ENCODE measurements at places on chromosomes 5 and 9.

DNA sequence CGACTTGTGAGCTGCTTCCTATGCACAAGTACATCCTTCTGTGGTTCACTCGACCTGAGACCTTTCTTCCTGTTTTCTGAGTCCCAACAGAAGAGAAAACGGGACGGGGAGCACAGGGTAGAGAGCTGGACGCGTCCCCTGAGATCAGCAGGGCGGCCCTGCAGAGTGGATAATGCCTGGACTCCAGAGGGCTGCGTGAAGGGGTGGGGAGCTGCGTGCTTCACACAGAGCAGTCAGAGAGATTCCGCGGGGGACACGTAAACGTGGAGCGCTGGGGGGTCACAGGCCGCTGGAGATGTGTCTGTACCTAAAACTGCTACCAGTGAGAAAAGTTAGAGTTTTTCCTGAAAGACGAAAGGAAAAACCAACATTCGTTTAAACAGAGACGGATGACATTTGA is 46.3 kb downstream of the HSD17B3 start:
- no peak for DNase-seq

DNA sequence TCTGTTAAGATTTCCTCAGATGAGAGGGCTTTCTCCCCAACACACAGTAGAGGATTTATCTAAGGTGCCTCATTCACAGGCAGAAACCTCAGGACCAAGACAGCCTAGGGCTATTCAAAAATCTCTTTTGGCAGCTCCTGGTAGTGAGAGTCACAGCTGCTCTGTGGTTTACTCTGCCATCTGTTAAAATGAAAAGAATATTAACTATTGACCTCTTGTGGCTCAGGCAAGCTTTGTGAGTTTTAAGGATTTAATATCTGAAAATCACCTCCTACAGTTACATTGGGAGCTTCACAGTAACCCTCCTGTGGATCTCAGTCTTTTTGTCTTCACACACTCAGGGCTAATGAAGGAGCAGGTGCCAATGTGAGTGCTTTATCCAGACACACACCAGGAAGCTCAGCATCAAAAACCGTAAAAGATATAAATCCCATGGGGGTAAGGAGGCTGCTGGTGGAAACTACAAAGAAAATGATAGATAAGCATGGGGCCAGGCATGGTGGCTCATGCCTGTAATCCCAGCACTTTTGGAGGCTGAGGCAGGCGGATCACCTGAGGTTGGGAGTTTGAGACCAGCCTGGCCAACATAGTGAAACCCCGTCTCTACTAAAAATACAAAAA is 29.7 kb downstream of the PPP1R2B start:
- no peak for DNase-seq

DNA sequence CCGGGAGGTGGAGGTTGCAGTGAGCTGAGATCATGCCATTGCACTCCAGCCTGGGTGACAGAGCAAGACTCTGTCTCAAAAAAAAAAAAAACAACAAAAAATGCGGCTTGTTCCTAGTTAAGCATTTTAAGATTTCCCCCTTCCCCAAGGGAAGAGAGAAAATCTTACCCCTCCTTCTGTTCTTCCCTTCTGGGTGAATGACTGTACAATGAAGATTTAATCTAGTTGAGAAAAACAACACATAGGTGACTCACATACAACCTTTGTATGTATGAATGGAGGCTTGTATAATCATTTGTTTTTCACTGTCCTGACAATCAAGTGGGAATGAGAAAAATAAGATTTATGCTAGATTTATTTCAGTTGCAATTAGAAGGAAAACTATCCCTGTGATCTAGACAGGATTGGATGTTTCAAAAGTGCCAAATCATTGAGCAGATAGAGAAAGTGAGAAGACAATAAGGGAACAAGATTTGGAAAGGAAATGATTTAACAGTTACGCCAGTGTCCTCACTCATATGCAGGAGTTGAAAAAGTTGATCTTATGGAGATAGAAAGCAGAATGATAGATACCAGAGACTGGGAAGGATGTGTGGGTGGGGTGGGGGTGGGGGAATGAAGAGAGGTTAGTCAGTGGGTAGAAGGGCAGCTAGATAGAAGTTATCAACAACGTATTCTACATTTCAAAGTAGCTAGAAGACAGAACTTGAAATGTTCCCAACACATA is 16.7 kb downstream of the GDA start:
- DNase-seq = no peak

DNA sequence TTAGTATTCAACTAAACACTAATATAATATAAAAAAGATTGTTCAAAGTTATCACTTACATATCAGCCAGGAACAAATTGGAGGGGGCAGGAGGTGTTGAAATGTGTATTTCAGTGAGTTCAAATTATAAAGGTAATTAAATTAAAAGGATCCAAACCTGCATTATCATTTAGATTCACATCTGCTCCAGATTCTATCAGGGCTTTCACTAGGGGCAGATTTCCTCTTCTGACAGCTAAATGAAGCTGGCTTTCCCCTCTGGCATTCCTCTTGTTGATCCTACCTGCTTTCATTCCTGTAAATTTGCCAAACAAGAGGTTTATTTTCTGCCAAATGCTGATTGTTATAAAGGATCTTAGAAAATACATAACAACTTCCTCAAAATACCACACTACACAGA is 86.3 kb upstream of the GCNT4 start:
- DNase-seq = no peak

GRCh38 chr5:82165740-82166530 is 112.2 kb downstream of the RPS23 start:
- no peak for DNase-seq

GRCh38 chr5:68821056-68821455 is 272.8 kb upstream of the SLC30A5 start:
- no peak for DNase-seq

- DNase-seq = no peak
Measured at GRCh38 chr9:33136721-33137670, 30.1 kb downstream of the B4GALT1 start.

DNA sequence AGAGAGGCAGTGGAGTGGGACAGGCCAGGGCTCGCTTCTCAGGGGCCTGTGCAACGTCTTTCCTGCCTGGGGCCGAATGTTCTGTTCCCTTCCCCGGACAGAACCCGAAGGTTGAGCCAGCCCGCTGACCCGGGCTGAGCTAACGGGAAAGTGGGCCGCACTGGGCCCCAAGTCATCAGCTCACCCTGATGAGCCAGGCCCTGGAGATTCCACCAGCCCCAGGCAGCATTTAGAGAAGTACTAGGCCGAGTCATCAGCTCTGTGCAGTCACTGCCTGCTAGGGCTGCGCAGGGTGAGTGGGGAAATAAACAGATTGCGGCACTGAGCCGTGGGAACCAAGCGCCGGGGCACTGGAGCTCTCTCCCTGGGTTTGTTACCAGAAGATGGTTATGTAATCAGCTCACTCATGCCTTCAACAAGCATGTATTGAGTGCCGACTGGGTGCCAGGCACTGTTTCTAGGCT is 29.1 kb upstream of the DUSP1 start:
- no peak for DNase-seq

DNA sequence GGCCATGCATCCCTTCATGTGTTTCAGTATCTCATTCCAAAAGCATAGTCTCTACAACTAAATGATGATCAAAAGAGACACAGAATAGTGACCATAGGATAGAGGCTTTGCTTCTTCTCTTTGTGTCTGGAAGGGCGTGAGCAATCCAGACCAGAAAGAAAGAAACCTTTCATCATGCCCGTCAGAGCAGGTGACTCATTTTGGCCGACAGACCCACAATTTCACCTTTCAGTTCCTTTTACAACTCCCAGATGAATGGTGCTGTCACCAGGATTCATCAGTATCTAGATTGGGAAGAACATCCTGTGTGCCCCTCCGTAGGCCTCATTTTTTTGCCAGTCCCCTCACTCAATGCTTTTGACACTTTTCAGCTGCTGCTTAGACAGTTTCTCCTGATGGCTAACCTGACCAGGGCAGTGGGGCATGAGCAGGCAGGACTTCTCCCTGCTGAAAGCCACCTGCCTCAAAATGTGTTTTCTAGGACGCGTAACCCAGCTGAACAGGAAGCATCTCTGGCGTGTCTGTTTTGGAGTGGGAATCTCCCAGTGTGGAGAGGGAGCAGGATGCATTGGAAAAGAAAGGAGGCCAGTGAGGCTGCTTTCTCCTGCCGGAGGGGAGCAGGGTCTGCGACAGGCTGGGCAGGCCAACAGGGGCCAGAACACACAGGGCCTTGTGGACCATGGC is 21.2 kb downstream of the ABLIM3 start:
- no peak for DNase-seq

- no peak for DNase-seq
Measured at GRCh38 chr5:854966-855743, 4.4 kb upstream of the ZDHHC11 start.

DNA sequence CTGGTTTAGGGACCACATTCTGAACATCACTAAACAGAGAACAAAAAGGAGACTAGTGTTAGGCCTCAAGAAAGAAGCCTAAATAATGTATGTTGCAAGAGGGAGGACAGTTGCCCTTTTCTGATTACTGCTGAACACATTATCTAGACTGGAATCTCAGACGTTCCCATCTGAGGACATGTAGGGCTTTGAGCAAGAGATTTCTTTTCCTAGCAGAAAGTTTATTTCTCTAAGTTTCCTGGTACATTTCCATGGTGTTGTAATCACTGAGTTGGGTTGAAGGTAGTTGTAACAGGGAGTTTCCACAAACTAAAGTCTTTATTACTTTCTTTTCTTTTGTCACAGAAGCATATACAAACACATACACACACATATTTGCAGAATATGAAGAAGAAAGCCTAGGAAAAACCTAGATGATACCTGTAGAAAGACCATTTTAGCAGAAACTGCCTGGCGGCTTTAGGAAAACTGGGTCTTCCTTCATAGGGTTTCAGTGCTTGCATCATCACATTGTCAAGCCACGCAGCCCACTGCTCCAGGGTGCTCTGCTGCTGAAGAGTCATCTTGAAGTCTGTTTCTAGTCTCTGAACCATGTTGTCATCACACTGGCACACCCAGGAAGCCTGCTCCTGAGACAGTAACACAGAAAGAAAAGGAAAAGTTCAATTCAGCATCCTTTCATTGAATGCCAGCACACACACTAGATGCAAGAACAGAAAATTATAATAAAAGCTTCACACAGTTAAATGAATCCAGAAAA is 269.1 kb downstream of the RFX3 start:
- DNase-seq = no peak

DNA sequence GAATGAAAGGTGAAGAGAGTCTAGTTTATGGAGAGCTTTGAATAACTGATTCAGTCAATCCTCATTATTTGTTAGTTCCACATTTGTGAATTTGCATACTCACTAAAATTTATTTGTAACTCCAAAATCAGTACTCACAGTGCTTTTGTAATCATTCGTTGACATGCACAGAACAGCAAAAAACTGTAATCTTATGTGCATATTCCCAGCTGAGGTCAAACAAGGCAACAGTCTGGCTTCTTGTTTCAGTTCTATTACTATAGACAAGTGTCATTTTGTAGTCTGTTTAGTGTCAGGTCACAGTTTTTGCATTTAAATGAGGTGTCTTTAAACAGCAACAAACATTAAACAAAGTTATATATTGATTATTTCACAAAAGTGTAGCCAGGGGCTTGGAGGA is 142.5 kb downstream of the RNF180 start:
- DNase-seq = no peak

- DNase-seq = no peak
Measured at GRCh38 chr9:119375892-119376291, 6.7 kb upstream of the BRINP1 start.

DNA sequence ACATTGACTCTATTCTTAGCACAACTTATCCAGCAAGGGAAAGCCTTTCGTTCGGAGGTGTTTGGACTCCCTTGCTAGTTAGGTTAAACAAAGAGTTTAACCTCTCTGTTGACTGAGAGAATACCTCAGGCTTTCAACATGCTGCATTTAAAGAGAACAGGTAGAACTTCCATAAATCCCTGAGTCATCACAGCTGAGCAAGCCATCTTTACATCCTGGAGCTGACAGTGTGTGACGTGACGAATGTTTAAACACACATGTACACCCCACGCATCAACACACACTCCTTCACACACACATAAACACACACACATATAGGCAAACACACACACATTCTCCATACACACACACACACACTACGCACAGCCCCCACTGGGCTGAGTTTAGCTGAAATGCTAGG is 152.8 kb downstream of the ADAMTS12 start:
- no peak for DNase-seq

DNA sequence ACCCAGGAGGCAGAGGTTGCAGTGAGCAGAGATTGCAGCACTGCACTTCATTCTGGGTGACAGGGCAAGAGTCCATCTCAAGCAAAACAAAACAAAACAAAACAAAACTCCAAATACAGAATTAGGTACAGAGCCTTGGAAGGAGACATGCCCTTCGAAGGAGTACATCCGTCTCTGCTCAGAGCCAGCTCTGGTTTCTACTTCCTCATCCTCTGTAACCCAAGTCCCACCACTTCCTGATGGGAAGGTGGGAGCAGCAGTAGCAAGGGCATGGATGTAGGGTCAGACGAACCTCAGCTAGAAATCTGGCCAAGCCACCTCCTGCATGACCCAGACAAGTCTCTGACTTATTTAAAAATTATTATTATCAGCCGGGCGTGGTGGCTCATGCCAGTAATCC is 16.5 kb upstream of the STXBP1 start:
- DNase-seq = no peak

- DNase-seq = no peak
Measured at GRCh38 chr5:36854402-36855140, 22.0 kb upstream of the NIPBL start.

GRCh38 chr5:41924872-41925554 is at the start of gene FBXO4:
Gene FBXO4 (plus strand): TSS chr5:41925281. CDS start chr5:41925310, 29 bp downstream.
- peak; percentile 81 for DNase-seq

GRCh38 chr9:10112070-10112469 is 500.7 kb downstream of the PTPRD start:
- DNase-seq = no peak

DNA sequence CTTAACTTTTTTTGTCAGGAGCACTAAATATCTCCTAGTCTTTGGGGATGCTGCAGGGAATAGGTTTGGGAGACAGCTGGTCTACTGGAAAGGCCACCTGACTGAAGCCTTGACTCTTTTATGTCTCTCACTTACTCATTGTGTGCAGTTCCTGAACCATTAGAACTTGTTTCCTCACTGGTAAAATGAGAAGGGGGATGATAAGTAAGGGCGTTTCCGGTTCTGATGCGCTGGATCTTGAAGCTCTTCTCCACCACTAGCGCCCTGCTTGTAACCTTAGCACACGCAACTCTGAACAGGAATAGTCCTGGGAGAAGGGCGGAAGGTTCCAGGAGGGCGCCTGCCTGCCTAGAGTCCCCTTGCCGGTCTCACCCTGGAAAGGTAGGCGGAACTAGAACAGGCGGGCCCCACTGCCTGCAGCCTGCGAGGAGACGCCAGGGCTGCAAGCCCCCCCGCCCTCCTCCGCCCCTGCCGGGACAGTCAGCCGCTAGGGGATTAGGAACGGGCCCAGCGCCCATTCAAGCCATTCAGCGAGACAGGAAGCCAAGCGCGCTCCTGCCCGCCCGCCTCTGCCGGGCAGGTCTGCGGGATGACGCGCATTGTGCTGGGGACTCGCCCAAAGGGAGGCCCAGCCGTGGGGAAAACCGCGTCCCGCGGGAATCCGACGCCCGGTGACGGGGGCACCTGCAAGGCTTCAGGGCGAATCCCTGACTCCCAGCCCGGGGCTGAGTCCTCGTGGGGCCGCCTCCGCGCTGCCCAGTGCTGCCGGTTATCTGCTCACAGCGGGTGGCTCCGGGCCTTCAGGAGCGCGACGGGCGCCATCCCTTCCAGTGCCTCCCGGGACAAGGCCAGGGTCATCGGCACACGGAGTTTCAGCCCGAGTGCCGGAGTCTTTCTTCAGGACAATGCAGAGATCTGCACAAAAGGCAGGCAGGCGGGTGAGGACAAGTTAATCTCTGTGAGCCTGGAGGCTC is 44.0 kb upstream of the XPA start:
- peak; percentile 3 for DNase-seq

All from activated T-helper 9 cell treated with anti-CD3 and anti-CD28 coated beads, Interleukin-2, amount 50 U/mL, for 16 hours (primary cell).